Fibroblast of the aortic adventitia (primary cell): ENCODE measurements at places on chromosomes 7 and 10.

DNA sequence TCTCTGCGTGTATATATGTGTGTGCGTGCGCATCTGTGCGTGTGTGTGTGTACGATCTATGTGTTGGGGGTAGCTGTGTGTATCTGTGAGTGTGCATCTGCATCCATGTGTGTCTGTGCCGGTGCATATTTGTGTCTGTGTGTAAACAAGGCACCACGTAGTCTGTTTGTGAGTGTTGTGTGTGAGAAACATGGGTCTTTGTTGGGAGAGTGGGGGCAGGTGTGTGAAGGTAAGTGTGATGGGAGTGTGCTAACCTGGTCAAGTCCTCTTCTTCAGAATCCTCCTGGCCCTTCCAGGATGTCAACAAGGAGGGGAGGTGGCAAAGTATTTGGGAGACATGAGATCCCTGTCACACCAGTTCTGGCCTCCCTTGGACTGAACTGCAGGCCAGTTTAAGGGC, 87.2 kb downstream of the HIF1AN start:
- DNase-seq, result no peak

DNA sequence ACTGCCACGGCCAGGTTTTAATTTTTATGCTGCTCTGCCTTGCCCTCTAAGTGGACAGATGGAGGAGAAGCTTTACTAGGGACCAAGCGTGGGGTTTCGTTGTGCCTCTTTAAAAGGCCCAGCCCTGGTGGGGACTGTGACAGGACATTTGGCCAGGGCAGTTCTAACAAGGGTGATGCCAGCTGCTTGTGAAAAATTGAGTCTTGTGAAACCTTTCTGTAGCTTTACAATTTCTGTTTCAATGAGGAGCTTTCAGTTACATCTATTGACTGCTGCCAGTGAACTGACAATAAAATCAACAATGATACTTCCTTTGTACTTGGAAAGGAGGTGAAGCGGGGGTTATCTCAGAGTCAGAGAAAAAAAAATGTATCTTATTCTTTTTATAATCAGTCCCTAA, 233.1 kb upstream of the CSTF2T start:
- DNase-seq, result no peak

DNA sequence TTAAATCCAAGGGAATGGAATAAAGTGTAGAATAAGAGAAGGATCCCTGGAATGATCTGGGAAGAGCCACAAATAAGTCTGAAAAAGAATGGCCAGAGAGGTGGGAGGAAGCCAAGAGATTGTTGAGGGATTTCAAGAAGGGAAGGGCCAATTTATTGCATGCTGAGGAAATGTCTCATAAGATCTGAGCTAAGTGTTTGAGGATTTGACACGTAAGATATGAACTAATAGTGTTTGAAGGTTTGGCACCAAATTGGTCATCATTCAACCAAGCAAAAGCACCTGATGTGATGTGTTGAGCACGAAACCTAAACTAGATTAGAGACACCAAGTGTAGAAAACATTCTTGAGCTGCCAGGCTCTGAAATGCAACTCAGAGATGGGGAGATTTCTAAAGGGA, 97.9 kb downstream of the TSPAN12 start:
- no peak for DNase-seq

DNA sequence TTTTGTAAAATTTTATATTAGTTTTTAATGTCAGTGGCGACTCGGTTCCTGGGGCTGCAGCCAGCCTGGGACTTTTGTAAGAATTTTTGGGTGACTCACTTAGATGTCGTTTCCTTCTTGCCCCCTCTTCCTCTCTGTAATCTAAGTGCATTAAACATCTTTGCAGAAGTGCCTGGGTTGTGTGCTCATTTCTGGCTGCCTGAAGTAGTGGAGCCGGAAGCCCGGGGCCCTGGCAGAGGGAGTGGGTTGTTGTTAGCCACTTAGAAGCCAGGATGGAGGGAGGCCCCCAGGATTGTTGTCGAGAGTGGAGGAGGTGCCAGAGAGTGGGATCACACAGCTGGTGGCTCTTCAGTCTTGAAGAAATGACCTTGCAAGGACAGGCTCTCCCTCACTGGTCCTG, 11.0 kb upstream of the TRIM8 start:
- peak; percentile 77 for DNase-seq

- no peak for DNase-seq
These were observed 32.5 kb downstream of the MTERF1 start for GRCh38 chr7:91847876-91848588.

GRCh38 chr7:96526496-96526895, 183.2 kb downstream of the SEM1 start:
- DNase-seq, result no peak

- DNase-seq, result no peak
These were observed 16.0 kb downstream of the SAMD8 start for GRCh38 chr10:75127471-75127870.

GRCh38 chr7:129714514-129715063, 103.1 kb downstream of the NRF1 start:
- DNase-seq, result no peak
